Vein endothelial cell (primary cell): ENCODE measurements at places on chromosomes 1 and 21. TPM values are rescaled to one million over a fixed set of nuclear protein-coding genes. Genes with fewer than 3 reads are reported as not detected.

Gene RUSC1
- total RNA-seq = 18.6 and 19.2 TPM in 2 replicates

Gene ANGPTL1
- under 0.01 TPM in 2 replicates for total RNA-seq

Gene FGGY
- total RNA-seq = 9.6 and 11.1 TPM in 2 replicates

Gene FAM229A
- 1.8 and 2.0 TPM in 2 replicates for total RNA-seq

Gene RWDD3
- 9.1 and 11.2 TPM in 2 replicates for total RNA-seq

Gene ASTN1
- not detected in 2 replicates for total RNA-seq

Gene ZMYND12
- 0.48 TPM in 1 of 2 replicates, not detected in the other for total RNA-seq

Gene TSPAN1
- total RNA-seq = not detected in 2 replicates

Gene SLC2A5
- under 0.01 and 0.33 TPM in 2 replicates for total RNA-seq

Gene USP16
- 26.5 and 36.1 TPM in 2 replicates for total RNA-seq

Gene ACTL8
- total RNA-seq = not detected in 2 replicates

Gene LCE3E
- not detected in 2 replicates for total RNA-seq

Gene BSND
- not detected in 2 replicates for total RNA-seq

Gene TSTD1
- total RNA-seq = 2.4 and 3.6 TPM in 2 replicates

Gene AKT3
- total RNA-seq = 53.0 and 66.6 TPM in 2 replicates

Gene KRTAP10-5
- total RNA-seq = not detected in 2 replicates

Gene LRRIQ3
- under 0.01 and 0.86 TPM in 2 replicates for total RNA-seq

Gene HUNK
- under 0.01 and 0.10 TPM in 2 replicates for total RNA-seq

Gene LCE3D
- total RNA-seq = not detected in 2 replicates

Gene NUDT4B
- 131 and 173 TPM in 2 replicates for total RNA-seq

Gene UQCRHL
- total RNA-seq = 1.6 and 1.8 TPM in 2 replicates

Gene FCN3
- 0.33 and 0.48 TPM in 2 replicates for total RNA-seq

Gene UBXN10
- under 0.01 TPM in 1 of 2 replicates, not detected in the other for total RNA-seq

Gene LORICRIN
- total RNA-seq = not detected in 2 replicates

Gene FAM78B
- 0.57 TPM in 1 of 2 replicates, not detected in the other for total RNA-seq

Gene EPHA2
- 158 and 218 TPM in 2 replicates for total RNA-seq

Gene ALX3
- not detected in 2 replicates for total RNA-seq

Gene CXADR
- 15.2 and 22.5 TPM in 2 replicates for total RNA-seq

Gene DCST1
- total RNA-seq = not detected in 2 replicates

Gene EVA1C
- 26.7 and 39.5 TPM in 2 replicates for total RNA-seq

Gene LAD1
- not detected in 2 replicates for total RNA-seq

Gene NPL
- 1.3 and 2.2 TPM in 2 replicates for total RNA-seq

Gene SV2A
- 0.67 and 3.3 TPM in 2 replicates for total RNA-seq

Gene CFHR2
- not detected in 2 replicates for total RNA-seq

Gene MRPL9
- total RNA-seq = 105 and 108 TPM in 2 replicates

Gene DNM3
- total RNA-seq = 1.6 and 3.8 TPM in 2 replicates
